Stimulated activated CD4-positive, alpha-beta T cell treated with anti-CD3 and anti-CD28 coated beads, Interleukin-1b, Interleukin-23, amount 100 ng/mL, for 1 hour (primary cell): ENCODE measurements at places on chromosomes 3 and 15.

- no peak for DNase-seq
Measured at GRCh38 chr3:160225176-160226025, at the start of gene C3orf80. C3orf80 (plus strand) TSS chr3:160225422; CDS start chr3:160225636, 214 bp downstream.

GRCh38 chr15:81940467-81941451 is 105.1 kb downstream of the MEX3B start:
- no peak for DNase-seq

DNA sequence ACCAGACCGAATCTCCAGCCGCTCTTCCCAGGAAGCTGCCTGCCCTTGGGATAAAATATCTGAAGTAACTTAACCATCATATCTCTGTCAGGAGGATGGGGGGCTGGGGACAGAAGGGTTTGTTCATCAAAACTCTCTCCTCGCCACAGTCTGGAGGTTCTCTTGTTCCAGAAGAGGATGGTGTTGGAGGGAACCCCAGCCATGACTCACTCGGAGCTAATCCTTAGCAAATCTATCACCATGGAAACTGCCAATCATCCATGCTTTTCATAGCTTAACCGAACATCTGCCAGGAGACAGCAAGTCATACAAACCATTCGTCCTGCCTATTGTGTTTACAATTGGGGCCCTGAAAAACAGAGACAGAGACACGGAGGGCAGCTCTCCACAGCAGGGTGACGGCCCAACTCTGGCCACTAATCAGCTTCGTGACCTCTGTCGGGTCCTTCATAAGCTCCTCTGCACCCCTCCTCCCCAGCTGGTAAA is 73.8 kb upstream of the HEG1 start:
- DNase-seq = no peak

DNA sequence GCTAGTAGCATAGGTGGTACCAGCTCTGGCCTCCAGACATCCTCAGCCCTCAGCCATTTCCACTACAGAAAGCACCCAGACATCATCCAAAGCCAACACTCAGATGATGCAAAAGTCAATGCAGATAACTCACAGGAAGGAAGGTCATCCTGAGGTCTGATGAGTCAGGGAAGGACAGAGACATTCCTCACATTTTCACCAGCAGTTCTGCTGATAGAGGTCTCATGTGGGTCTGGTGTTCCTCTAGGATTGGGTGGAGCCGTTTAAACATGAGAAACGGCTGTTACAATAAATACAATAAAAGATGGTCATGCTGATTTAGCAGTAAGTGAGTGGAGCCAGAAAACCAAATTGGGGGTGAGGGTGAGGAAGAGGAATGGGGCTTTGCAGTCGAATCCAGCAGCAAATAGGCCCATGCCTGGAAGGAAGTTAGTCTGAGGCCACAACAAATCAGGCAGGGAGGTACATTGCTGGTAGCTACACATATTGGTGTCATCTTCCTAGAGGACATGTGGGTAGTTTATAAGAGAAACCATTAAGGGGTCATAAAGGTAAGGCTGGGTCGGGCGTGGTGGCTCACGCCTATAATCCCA is 33.3 kb upstream of the FLNB start:
- DNase-seq = no peak

DNA sequence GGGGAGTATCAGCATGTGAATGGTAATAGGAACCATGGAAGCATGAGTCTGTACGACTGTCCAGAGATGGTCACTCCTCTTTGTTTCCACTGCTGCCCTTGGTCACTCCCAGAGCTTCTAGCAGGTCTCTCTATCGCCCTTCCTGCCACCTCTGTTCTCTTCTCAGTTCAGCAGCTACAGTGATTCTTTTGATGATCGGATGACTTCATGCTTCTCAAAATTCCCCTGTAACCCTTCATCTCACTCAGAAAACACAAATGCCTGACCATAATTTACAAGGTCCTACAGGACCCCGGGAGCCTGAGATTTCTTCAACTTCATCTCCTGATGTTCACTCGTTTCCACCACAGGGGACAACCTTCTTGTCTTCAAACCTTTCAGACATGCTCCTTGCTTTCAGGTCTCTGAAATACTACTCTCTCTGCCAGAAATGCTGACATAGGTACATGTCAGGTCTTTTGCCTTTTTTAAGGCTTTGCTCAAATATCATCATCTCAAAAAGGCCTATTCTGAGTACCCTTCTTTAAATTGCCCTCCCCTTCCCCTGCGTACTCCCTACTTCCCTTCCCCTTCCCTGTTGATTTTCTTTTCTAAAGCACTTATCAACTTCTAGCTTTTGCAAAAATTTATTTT is 42.1 kb upstream of the BHLHE40 start:
- DNase-seq = no peak

GRCh38 chr3:45715945-45716344 is 26.7 kb downstream of the SACM1L start:
- DNase-seq = no peak
